ENCODE measurements at places on chromosomes 1 and 21.

DNA sequence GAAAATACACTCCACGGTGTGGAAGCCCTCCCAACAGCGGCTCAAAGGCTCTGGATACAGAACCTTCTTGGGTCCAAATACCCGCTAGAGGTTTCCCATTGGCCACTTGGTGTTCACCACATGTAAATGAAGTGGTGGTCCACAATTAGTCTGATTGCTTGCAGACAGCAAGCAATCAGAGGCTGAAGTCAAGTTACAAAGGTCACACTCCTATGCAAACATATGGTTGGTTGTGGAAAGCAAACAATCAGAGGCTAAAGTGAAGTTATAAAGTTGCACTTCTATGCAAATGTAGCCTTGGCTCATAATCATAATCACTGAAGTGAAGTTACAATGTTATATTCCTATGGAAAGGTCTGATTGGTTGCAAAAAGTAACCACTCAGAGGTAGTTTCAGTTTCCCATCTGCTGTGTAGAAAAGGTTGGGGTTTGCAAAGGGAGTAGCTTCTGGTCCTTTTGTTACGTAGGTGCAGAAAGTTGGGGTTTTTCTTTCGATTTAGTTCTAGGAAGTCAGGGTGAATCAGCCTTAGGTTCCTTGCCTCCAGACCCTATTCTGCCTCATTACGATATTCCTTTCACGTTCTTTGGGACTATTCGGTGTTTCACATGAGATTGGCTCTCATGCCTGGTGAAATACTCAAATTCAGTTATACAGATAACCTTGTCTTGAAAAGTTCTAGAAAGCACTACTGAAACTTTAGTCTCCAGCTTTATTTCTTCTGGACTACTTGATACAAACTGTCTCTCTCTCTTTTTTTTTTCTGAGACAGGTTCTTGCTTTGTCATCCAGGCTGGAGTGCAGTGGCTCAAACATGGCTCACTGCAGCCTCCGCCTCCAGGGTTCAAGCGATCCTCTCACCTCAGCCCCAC is 36.7 kb upstream of the MTF2 start:
- DNase-seq = no peak

- DNase-seq = peak; percentile 87
Measured at GRCh38 chr1:43453442-43454269, at the start of gene HYI. HYI (minus strand) TSS chr1:43453931; CDS start chr1:43453793, 138 bp downstream.

GRCh38 chr1:244011271-244011670 is 39.8 kb upstream of the ZBTB18 start:
- DNase-seq = peak; percentile 87

GRCh38 chr1:54955359-54955758 is 25.1 kb upstream of the TMEM61 start:
- DNase-seq = peak; percentile 75

DNA sequence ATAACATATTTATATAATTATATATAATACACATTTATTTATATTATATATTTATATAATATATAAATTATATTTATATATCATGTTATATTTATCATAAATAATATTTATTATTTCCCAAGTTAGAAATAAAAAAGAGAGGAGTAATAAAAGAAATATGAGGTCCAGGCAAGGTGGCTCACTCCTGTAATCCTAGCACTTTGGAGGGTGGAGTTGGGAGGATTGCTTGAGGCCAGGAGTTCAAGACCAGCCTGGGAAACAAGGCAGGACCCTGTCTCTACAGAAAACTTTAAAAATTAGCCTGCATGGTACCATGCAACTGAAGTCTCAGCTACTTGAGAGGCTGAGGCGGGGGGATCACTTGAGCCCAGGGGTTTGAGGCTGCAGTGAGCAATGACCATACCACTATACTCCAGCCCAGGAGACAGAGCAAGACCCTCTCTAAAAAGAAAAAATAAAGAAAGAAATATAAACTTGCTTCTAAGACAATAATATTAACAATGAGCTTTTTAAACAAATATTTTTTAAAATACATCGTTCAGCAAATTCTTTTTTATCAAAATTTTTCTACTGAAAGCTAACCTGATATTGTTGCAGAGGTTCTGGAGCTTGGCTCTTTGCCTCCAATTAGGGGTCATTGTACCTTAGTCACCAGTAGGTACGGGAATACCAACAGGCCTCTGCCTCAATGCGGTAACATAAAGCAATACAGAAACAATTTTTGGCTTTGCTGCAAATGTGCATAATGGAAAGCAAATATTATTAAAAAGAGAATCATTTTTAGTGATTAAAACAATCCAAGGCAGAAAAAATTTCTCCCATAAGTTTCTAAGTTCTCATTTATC is 290.0 kb downstream of the SETD4 start:
- no peak for DNase-seq

GRCh38 chr1:16716691-16717335 is 23.5 kb upstream of the RNU1-4 start:
- no peak for DNase-seq

GRCh38 chr1:168960114-168960513 is 146.4 kb upstream of the ATP1B1 start:
- no peak for DNase-seq

- DNase-seq = no peak
Measured at GRCh38 chr1:6331543-6332273, 61.9 kb downstream of the ACOT7 start.

DNA sequence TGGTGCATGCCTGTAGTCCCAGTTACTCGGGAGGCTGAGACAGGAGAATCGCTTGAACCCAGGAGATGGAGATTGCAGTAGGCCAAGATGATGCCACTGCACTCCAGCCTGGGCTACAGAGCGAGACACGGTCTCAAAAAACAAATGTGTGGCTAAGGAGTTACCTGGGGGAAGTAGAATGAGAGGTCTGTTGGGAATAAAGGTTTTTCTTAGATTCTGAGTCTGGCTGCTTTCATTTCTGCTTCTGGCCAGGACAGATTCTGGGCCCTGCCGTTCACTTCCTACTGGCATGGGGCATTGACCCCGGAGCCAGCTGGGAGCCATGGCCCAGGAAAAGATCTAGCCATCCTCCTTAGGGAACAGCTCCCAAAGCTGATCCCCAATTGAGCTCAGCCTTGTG is 420 bp upstream of the DCDC2B start:
- no peak for DNase-seq

- no peak for DNase-seq
Measured at GRCh38 chr1:183179033-183179432, 7.0 kb upstream of the LAMC2 start.

- DNase-seq = no peak
Measured at GRCh38 chr1:74465193-74465681, 47.2 kb downstream of the LRRC53 start.

GRCh38 chr1:145863282-145864018 is 4.6 kb upstream of the PIAS3 start:
- DNase-seq = no peak
